ENCODE measurements at places on chromosomes 5 and 9. TPM values are rescaled to one million over a fixed set of nuclear protein-coding genes. Genes with fewer than 3 reads are reported as not detected.

FAM221B gene
- total RNA-seq: not detected

SAXO1 gene
- under 0.01 TPM for total RNA-seq

SH3RF2 gene
- 13.1 TPM for total RNA-seq

DPYSL3 gene
- total RNA-seq: 146 TPM

FBP1 gene
- not detected for total RNA-seq

IFNA13 gene
- not detected for total RNA-seq

OTULIN gene
- 17.4 TPM for total RNA-seq

FBXW11 gene
- total RNA-seq: 105 TPM

GABRA1 gene
- 0.17 TPM for total RNA-seq

DOK3 gene
- total RNA-seq: 6.7 TPM

HRCT1 gene
- 0.59 TPM for total RNA-seq

PPP2R2B gene
- 0.66 TPM for total RNA-seq

LCN15 gene
- not detected for total RNA-seq

LAMC3 gene
- total RNA-seq: 0.33 TPM

KIAA0825 gene
- 3.8 TPM for total RNA-seq

FABP6 gene
- total RNA-seq: not detected

SH3GL2 gene
- total RNA-seq: 0.07 TPM

SYK gene
- total RNA-seq: not detected

MZB1 gene
- not detected for total RNA-seq

ANXA2R gene
- total RNA-seq: 1.8 TPM

ACSL6 gene
- 0.17 TPM for total RNA-seq

PCDHB16 gene
- total RNA-seq: 0.50 TPM

ADAMTS13 gene
- 6.1 TPM for total RNA-seq

IER5L gene
- total RNA-seq: 58.8 TPM

FLT4 gene
- 0.33 TPM for total RNA-seq

POU5F2 gene
- total RNA-seq: 1.2 TPM

SOHLH1 gene
- total RNA-seq: not detected

GEMIN5 gene
- 20.7 TPM for total RNA-seq

GABRB2 gene
- total RNA-seq: not detected

ALDH1A1 gene
- total RNA-seq: 2.8 TPM

OTP gene
- total RNA-seq: not detected

CCDC192 gene
- not detected for total RNA-seq

PCDHGB3 gene
- 8.1 TPM for total RNA-seq

BTNL3 gene
- not detected for total RNA-seq

INSL4 gene
- not detected for total RNA-seq

BSPRY gene
- 0.07 TPM for total RNA-seq

CARD6 gene
- 13.0 TPM for total RNA-seq
